BJ (cell line): ENCODE measurements at places on chromosomes 7 and 10. TPM values are rescaled to one million over a fixed set of nuclear protein-coding genes. Genes with fewer than 3 reads are reported as not detected.

The VWA2 gene
- 0.07 TPM in 1 of 2 replicates, not detected in the other for polyA plus RNA-seq

DNA sequence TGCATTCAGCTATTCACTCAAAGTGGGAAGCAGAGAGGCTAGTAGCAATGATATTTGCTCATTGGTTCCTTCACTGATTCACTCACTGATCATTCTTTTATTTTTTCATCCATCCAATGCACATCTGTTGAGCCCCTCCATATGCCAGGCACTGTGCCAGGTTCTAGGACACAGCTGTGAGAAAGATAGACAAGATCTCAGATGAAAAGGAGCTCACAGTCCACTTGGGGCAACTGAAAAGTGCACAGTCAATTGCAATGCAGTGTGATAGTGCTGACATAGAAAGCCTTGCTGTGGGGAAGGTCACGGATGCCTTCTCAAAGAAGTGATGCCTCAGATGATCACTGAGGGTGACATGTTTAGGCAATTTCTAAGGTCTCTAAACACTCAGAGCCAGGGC lies 262.3 kb downstream of the PTEN start:
- DNase-seq, result no peak

DNA sequence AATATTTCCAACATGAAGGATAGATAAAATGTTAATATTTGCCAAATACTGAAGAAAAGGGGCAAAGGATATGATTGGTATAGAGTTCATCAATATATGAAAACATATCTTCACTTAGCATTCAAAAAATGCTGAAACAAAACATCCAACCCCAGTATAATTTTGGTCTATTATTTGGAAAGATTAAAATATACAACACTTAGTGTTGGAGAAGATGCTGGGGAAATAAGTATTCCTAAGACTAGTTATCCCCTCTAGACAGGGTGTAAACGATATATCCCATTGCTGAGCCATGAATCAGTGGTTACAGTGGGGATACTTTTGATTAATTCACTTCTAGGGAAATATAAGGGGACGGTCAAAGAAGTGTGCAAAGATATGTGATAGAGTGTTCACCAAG lies 187.3 kb upstream of the IMMP2L start:
- no peak for DNase-seq

The CCDC136 gene
- 13.1 and 13.2 TPM in 2 replicates for polyA plus RNA-seq

The DGKB gene
- polyA plus RNA-seq, result 0.05 and 0.09 TPM in 2 replicates

DNA sequence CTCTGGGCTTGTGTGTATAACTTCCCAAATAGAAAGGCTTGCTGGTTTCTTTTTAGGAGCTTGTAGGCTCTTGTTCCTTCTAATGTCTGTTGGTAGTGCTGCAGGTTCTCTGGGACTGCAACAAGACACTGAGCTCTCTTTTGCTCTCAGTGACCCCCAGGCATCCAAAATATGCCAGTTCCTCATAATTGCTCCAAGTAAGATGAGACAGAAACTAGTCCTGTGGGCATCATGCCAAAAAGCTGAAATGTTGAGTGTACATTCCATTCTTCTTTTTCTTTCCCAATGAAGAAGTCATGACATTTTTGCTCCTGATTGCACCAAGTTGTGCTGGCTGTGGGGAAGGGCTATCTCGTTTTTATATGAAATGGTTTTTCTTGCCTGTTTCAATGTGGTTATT lies 7.1 kb upstream of the BTBD16 start:
- peak; percentile 63 for DNase-seq

The PDE1C gene
- polyA plus RNA-seq, result 19.6 and 32.4 TPM in 2 replicates

- DNase-seq, result peak; percentile 77
Measured at GRCh38 chr10:97463363-97464132, 17.6 kb downstream of the ZDHHC16 start.

The ENTPD7 gene
- polyA plus RNA-seq, result 13.6 and 16.4 TPM in 2 replicates
